ENCODE measurements at places on chromosomes 12 and 14.

- no peak for DNase-seq
Observed at GRCh38 chr12:12548713-12549112, 13.9 kb downstream of the DUSP16 start.

- DNase-seq = no peak
Observed at GRCh38 chr12:70645494-70646317, 8.5 kb upstream of the PTPRB start.

- no peak for DNase-seq
Observed at GRCh38 chr14:92040431-92041051, 682 bp upstream of the TRIP11 start.

DNA sequence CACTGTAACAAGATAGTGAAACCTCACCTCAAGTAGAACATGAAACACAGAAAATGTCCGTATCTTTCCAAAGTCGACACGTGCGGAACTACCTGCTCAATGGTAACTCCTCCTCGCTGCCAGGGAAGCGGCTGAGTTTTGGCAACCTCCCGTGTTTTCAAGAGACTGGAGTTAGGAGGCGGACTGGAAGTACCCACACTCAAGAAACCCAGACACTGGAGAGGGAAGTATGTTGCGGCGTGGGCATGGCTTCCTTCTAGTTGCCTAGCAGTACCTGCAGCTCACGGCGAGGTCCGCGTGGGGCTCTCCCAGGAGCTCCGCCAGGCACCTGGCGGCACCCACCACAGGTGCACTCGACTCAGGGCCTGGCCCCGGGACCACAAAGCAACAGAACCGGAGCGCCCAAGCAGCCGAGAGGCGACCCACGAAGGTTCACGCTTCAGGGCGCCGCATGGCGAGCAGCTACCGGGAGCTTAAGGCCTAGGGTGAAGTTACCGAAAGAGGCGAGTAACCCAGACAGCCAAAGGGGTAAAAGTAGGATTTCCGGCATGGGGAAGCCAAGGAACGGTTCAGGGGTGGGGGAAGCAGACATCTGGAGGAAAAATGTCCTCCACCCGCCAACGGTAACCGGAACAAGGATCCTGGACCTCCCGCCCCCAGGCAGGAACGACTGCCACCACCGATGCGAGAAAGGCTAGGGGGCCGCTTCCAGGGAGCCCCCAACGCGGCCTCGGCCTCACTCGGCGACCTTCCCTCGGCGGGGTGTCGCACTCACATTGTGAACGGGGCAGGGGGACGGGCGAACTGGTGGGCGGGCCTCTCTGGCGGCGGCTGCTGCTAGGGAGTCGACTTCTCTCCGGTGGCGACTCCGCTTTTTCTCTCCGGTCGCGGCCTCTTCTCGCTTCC is 608 bp downstream of the PTGES3 start:
- peak; percentile 67 for DNase-seq

GRCh38 chr12:50545213-50545612 is 40.4 kb downstream of the DIP2B start:
- DNase-seq = no peak

- DNase-seq = no peak
Observed at GRCh38 chr12:67750513-67751183, 102.1 kb downstream of the DYRK2 start.

DNA sequence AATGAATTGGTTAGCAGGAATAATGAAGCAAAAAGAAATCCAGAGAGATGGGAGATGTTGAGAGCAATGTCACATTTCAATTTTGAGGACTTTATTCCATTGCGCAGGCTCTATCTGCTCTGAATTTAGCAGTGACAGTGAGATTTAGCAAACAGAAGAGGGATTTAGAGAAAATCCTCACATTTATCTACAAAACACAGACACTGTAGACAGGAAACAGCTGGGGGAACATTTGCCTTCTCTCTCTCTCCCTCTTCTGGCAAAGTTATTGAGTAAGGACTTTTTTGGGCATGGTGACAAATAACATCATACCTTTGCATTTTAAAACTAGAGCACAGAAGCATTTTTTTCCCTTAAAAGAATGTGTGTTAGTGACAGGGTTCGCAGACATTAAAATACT is at the start of gene IGF1:
Gene IGF1, minus strand, starts transcription at position 158 of the 400 bp plus-strand sequence. CDS start 182 bp downstream, outside the sequence.
- no peak for DNase-seq

GRCh38 chr14:55059333-55059732 is 7.9 kb downstream of the MAPK1IP1L start:
- DNase-seq = no peak

DNA sequence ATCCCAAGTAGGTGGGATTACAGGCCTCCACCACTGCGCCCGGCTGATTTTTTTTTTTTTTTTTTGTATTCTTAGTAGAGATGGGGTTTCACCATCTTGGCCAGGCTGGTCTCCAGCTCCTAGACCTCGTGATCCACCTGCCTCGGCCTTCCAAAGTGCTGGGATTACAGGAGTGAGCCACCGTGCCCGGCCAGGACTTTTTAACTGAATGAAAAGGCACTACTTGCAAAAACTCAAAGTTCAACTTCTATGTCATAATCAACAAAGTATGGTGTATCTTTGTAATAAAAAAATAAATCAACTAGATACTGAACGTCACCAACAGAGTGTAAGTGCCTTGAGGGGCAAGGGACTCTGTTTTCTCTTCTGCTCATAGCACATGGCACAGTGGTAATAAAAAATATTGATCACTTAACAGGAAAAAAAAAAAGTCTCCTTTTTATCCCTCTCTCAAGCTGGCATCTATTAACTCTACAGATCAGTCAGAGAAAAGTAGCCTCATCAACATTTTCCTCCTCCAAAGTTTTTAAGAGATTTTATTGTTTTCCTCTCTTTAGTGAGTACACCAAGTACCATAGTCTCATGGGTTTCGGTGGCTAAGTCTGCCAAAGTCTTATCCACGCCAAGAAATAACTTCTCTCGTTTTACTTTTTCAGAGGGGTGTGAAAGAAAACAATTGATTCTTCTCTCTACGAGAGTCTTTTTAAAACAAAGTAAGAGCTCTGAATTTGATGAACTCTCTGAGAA is 10.6 kb upstream of the FOXN3 start:
- DNase-seq = no peak

DNA sequence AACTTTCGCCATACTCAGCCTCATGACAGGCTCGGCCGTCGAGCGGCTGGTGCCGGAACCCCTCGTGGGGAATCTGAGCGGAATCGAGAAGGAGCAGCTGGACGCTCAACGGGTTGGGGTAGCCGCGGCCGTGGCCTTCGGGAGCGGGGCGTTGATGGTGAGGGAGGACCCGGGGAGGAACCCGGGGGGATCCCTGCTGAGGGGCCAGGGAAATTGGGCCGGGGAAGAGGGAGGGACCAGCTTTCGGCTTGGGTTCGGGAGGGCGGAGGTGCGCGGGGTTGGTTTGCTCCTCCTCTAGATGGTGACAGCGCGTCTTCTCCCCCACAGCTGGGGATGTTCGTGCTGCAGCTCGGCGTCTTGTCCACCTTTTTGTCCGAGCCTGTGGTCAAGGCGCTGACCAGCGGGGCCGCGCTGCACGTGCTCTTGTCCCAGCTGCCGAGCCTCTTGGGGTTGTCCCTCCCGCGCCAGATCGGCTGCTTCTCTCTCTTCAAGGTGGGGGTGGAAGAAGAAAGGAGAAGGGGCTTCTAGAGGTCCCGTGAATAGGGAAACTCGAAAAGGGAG is 9.8 kb downstream of the ARHGEF25 start:
- peak; percentile 26 for DNase-seq

DNA sequence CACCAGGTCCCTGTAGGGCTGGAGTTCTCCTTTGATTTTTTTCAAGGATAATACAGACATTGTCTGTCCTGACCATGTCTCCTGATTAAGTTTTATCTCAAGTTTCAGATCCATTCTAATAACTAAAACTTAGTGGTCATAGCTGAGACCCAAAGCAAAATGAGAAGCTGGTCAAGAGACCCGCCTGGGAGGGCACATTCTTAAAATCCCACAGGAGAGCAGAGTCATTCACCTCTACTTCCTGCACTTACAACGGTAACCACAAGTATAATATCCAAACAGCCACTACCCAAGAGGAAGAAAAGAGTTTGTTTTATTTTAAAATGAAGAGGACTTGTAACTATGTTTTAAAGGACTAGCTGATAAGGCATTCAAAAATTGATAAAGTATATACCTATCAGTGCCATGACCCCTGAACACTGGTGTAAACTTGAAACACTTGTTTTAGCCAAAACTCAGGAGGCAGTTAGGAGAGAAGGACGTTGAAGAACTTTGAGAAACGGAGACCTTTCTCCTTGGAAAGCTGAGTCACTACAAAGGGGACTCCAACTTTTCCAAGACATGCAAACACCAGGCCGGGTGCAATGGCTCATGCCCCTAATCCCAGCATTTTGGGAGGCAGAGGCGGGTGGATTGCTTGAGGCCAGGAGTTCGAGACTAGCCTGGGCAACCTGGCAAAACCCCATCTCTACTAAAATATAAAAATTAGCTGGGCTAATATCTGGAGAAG is 478.2 kb downstream of the GLT1D1 start:
- DNase-seq = no peak

DNA sequence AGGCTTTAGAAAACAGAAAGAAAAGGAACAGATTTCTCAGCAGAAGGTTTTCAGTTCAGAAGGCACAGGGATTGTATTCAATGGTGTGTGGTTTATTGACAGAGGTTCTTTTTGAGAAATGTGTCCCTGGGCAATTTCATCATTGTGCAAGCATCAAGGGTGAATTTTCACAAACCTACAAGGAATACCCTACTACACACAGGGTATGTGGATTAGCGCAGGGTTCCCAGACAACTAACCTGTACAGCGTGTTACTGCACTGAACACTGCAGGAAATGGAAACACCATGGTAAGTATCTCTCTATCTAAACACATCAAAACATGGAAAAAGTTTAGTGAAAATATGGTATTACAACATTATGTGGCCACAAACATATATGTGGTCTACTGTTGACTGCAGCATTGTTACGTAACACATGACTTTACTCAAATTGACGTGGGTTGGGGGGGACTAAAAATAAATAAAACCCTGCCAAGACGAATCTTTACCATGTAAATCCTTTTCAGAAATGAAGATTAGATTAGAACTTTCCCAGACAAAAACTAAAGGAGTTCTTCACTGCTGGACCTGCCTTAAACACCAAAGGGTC is 893.1 kb downstream of the TMEM121 start:
- DNase-seq = no peak

- DNase-seq = no peak
Observed at GRCh38 chr12:91347481-91348214, 165.0 kb upstream of the DCN start.

DNA sequence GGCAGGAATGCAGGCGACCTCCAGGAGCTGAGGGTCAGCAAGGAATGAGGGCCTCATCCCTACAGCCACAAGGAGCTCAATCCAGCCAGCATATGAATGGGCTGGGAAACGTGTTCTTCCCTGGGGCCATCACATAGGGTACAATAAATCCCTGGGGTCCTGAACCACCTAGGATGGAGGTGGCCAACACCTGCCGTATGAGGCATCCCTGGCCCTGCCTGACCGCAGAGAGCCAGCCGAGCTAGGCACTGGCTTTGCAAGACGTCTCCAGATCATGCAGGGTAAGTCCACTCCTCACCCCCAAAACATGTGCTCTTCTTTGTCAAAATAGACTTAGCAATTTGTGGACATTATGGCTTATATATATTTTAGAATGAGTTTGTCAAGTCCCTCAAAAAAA is 303.7 kb upstream of the DIO3 start:
- DNase-seq = no peak

DNA sequence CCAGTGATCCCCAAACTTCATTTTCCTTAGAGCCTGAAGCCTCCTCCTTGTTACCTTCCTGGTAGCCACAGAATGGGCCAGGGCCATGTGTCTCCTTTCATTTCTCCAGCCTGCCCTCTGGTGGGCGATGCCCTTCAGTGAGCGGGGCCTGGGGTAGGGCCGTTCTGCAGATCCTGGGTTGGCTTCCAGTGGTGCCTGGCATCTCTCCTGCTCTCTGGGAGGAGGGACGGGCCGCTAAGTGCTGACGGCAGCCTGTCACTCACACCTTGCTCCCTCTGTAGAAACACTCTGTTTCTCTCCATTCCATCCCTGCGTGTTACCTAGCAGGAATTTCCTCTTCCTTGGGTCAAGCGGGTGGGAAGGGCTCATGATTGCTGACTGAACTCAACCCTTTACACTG is 232.1 kb downstream of the CACNA1C start:
- no peak for DNase-seq

DNA sequence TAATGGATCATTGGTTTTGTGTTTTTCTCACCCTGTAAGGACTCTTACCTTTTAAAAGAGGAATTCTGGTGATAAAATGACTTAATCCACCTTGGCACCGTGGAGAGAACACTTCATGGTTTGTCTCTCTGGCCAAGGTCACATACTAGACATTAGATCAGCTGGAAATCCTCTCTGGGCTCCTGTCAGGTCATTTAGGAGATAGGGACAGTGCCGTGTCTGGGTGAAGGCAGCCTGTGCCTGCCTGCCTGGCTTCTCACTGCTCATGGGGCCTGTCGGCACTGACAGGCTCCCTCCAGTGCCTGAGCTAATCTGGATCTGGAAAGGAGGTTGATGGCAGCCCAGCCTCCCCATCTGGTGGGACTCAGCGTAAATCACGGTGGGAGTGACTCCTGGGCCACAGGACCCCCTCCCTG is 5.7 kb downstream of the CRADD start:
- no peak for DNase-seq

DNA sequence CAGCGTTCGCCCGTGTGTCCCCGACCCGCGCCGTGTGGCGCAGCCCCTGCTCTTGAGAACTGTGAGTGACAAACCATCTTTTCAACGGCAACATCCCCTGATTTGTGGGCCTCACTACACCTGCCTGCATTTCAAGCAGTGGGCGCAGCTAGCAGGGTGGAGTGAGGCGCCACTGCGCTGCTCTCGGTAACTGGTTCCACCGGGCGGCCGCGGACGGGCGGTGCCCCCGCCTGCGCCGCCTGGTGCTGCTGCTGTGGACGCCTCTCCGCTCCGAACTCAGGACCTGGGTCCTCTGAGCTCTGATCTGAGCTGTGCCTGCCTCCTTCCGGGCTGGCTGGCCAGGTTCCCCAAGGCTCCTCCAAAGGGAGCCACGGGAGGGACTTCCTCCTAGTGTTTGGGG is 5.9 kb upstream of the DEGS2 start:
- no peak for DNase-seq

DNA sequence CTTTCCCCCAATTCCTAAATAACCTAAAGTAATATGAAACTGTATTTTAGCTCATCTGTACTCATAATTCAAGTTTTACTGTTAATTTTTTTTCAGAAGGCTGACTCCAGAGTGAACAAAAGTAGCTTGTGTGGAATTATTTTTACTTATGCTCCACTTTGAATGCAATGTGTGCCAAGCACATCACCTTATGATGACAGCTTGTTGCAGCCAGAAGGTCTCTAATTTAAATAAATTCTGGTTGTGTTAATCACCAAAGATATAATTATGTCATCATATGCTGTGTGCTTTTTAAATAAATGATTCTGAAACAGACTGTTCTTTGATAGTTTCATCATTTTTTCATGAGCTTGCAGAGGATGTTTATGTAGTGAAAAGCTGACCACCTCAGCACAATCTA is 283.1 kb downstream of the TMEM117 start:
- DNase-seq = no peak

Data from activated naive CD4-positive, alpha-beta T cell treated with Interleukin-2 at 50 U/mL for 16 hours (primary cell).